ENCODE measurements at places on chromosomes 5 and 9.

GRCh38 chr5:8813180-8813579, 732.7 kb downstream of the SEMA5A start:
- no peak for DNase-seq

- no peak for DNase-seq
These were observed 175.1 kb upstream of the S1PR3 start for GRCh38 chr9:88816141-88816540.

- no peak for DNase-seq
These were observed 1057.3 kb downstream of the TLE1 start for GRCh38 chr9:80632041-80632440.

DNA sequence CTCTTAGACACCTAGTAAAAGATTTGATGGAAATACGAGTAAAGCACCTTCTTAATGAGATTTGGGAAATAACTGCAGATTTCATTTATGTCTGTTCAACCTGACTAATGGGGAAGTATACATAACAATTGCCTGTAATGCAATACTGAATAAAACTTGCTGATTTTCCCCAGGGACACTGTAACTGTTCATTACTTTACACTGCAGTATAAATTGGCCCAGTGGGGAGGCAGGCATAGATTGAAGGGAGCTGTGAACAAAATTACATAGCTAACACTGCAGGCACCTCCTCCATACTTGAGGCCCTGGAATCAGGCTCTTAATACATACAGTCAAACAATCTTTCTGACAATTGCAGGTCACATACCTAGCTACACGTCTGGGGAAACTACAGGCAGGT, 216.2 kb downstream of the PTPRD start:
- DNase-seq: no peak

- DNase-seq: no peak
These were observed 28.8 kb upstream of the ROR2 start for GRCh38 chr9:91978740-91979414.

GRCh38 chr5:172506921-172507320, 52.6 kb upstream of the SH3PXD2B start:
- DNase-seq: no peak

GRCh38 chr9:122090287-122090883, 2.7 kb downstream of the TTLL11 start:
- no peak for DNase-seq

- DNase-seq: no peak
These were observed 52.8 kb upstream of the LRRTM2 start for GRCh38 chr5:138927979-138928378.

GRCh38 chr9:5438301-5439162, 807 bp upstream of the PLGRKT start:
- peak; percentile 65 for DNase-seq

DNA sequence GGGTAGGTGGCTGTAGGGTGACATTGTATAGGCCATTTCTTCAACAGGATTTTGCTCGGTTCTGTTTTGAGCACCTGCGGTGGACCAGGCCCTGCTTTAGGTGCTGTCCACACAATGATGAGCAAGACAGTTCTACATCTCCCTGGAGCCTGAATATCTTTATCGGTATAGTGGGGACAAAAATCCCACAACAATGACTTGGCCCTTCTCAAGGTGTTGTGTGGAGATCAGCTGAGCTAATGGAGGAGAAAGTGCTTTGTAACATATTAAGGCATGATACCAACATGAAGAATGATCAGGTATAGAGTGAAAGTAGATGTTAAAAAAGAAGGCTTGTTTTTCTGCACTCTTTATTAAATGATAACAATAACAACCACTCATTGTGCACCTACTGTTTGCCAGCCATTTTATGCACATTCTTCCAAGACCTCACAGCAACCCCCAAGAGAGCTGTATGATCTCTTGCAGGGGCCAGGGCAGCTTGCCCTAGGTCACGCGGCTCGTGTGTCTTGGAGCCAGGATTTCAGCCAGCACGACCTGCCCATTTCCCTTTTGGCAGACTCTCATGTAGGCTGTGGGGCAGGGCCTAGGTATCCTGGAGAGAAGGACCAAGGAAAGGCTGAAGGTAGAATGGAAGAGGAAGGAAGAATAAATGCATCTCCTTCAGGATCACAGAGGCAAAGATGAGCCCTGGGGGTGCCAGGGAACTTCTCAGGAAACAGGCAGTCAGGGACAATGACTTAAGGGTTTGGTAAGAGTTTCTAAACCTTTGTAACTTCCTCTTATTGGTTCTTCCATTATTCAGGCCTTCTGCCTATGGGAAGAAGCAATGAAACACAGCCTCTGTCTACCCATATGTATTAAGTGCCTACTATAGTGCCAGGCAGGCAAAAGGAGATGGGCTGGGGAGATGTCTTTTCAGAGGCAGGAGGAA, 50.0 kb upstream of the PPARGC1B start:
- DNase-seq: no peak

DNA sequence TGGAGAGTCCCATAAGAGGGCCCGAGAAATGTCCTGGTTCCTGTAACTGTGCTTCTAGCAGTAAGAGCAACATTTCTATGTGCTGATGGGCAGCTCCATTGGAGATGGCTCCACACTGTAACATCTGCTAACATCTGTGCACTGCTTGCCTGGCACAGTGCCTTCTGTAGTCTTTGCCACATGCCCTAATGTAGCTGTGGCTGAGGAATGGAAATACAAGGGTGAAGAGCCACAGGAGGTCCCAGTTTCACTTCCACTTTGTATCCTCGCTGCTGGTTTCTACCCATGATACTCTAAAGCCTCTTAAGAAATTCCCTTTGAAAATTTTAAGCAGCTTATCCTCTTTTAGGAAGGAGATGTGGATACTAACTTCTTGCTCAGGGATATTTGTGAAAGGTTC, 97.4 kb downstream of the HOMER1 start:
- DNase-seq: no peak

DNA sequence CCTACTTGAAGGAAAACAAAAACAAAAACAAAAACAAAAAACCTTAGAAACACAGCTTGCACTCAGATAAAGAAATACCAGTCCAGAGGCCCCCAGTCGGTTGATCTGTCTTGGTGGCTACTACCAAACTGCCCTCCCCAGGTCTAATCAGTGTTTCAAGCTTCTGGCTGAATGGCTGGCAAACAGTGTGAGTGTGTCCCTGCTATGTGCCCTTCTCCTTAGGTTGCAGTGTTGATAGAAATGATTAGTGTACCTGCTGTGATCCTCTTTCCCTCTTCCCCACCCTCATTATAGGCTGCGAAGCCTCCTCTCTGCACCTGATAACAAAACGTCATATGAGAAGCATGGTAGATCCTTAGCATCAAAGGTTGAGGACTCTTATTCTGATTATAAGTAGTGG, 12.8 kb downstream of the NR4A3 start:
- DNase-seq: no peak

GRCh38 chr9:16060436-16061129, 507.7 kb downstream of the CCDC171 start:
- DNase-seq: no peak

GRCh38 chr5:43427306-43427705, 15.1 kb upstream of the CCL28 start:
- DNase-seq: no peak

GRCh38 chr5:820245-820644, 30.5 kb downstream of the ZDHHC11 start:
- no peak for DNase-seq

DNA sequence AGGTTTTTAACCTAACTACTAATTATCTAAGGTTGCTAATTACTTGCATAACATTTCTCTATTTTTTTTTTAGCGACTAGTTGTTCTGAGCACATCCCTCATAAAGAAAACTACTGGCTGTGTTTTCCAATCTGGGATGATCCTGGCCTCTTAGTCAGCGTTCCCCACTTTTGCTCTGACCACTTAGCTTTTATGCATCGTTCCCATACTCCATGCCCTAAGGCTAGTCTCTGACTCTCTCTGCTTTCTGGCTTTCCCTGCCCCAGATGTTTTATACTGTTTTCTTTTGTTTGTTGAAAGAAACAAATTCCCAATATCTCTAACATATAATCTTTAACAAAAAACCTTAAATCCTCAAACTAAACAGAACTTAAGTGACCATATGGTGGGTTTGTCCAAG, 217.9 kb downstream of the SPATA31D1 start:
- no peak for DNase-seq

- no peak for DNase-seq
These were observed 419.4 kb upstream of the CLINT1 start for GRCh38 chr5:158278216-158278925.

- no peak for DNase-seq
These were observed 11.4 kb upstream of the UNC5A start for GRCh38 chr5:176798949-176799348.

DNA sequence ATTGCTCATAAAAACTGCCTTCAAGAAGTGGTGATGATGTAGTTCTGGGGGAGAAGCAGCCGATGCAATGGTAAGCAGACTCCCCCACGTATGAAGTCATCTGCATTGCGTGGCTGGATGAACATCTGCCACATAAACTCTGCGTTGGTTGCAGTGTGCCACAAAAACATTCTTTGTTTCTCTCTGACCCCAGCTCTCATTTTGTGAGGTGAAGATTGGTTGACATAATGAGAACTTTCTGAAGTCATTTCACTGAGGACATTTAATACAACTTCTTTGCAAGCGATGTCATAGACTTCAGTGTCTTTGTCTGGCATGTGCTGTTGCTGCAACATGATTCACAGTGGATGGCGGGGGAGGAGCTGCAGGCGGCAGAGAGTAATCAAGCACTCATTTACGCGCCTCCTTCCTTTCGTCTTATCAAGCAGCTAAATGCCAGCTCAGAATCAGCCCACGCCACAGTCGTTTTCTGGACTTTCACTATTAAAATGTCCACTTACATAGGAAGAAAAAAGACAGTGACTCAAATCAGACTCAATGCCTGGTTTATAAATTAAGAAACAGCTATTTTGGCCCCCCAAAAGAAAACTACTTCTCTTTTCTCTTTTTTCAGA, 91.5 kb upstream of the NFIL3 start:
- DNase-seq: no peak

All from CD4-positive, alpha-beta T cell treated with Interleukin-4 for 4 hours (primary cell).